ENCODE measurements at places on chromosomes 1 and 21. TPM values are rescaled to one million over a fixed set of nuclear protein-coding genes. Genes with fewer than 3 reads are reported as not detected.

Gene CZIB
- total RNA-seq: 70.6 TPM

Gene GJB4
- not detected for total RNA-seq

Gene ACTA1
- 0.58 TPM for total RNA-seq

Gene ELOVL1
- 25.7 TPM for total RNA-seq

Gene PEX10
- total RNA-seq: 27.1 TPM

Gene ARID4B
- total RNA-seq: 25.7 TPM

GRCh38 chr1:53833393-53833792, 4.7 kb downstream of the NDC1 start:
- DNase-seq: no peak

DNA sequence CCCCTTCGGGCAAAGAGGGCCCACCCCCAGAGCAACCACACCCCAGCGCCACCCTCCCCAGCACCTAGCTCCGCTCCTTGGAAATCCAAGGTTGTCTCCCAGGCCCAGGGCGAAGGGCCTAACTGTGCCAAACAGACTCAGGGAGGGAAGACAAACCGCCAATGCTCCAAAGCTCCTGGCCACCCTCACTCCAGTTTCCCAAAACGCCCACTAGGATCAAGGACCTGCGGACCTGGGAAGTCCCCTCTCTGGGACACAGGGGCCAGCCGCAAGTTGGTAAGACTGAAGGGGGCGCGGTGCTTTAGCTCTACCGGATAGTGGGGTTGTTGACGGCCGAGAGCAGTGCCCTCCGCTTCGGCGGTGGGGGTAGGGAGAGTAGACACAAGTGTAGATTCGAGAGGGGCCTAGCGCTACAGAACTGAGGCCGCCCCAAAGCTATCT, 581 bp downstream of the IRF6 start:
- DNase-seq: no peak

DNA sequence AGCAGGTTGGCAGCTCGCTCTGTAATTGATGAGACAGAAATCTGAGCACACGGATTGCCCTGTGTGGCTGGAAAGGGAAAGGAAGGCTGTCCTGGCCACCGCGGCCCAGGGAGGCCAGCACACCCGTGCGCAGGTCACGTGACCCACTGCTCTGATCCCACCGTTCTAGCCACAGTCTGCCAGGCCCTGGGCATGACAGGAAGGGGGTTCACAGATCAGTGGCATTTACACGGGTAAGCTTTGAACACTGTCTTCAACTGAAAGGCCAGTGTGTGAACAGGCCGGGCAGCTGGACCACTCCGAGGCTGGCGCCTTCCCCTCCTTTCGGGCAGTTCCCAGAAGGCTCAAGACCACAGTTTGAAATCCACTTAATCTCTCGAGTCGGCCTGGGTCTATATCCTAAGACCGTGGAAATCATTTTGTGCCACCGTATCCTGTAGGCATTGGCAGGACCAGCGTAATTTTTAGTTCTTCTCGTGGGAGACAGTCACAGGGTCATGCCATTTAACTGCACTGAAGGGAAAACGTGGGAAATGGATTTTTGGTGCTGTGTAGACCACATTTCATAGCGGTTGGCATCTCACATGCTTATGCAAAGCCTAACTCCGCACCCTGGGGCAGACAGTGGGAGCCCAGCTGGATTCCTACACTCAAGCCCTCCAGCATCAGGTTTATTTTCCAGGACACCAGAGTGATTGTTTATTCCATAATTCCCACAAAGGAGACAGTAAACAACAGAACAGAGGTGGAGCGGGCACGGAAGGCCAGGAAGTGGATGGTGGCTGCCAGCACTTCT, 3.1 kb upstream of the ADARB1 start:
- DNase-seq: no peak

- DNase-seq: no peak
These were observed 73.7 kb upstream of the ZC3H12A start for GRCh38 chr1:37400466-37401225.

DNA sequence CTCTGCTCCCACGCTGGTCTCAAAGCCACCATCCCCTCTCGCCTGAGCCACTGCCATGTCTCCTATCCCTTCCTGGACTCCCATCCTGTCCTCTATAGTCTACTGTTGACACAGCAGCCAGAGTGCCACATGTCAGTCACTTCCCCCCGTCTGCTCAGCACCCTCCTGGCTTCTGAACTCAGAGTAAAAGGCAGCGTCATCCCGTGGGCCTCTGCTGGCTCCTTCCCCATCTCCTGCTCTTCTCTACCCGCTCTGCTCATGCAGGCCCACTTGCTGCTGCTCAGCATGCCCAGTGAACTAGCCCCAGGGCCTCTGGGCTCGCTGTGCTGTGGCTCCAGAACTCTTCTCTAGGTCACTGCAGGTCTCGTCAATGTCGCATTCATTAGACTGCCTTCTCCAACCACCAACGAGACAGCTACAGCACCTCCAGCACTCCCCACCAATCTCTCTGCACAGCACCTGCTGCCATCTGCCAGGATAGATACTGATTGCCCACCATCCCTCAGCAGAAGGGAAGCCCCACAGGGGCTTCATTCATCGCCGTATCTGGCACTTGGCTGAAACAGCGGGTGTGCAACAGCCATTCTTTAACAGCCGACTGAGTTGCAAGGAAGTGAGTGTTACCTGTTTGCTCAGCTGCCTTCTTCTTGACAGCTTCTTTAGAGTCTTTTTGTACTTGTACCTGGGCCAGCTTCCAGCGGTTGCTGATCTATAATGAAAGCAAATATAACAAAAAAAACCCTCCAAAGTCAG, 11.8 kb upstream of the SRM start:
- DNase-seq: no peak

- DNase-seq: no peak
These were observed 38.0 kb downstream of the NAV1 start for GRCh38 chr1:201576914-201577313.

- no peak for DNase-seq
These were observed 136.0 kb upstream of the NGF start for GRCh38 chr1:115473986-115474565.

DNA sequence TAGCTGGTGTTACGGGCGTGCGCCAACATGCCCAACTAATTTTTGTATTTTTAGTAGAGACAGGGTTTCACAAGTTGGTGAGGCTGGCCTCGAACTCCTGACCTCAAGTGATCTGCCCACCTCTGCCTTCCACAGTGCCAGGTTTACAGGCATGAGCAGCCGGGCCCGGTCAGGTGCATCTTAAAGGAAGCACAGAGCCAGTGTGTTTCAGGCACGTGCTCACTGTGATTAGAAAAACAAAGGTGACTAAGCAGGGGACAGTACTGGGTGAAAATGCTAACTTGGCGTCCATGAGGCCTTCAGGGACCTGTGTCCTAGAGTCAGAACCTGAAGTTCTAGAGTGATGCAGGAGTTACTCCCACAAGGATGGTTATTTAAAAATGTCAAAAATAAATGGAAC, 60.0 kb upstream of the GJA8 start:
- DNase-seq: no peak

DNA sequence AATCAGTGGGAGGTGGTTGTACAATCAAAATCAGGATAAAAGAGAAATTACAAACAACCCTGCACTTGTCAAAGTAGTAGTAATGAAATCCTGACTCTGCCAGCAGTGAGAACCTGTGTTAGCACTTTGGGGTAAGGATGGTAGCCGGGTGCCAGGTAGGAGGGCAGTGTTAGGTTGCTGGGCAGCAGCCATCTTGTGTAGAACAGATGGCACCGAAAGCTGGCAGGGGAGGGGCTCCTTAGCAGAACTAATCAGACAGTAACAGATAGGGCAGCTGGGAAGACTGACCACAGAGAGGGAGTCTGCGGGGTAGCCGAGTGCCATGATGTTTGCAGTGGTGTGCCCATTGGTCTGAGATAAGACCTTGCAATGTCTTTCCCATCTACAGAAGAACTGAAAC, 137.3 kb downstream of the SDCCAG8 start:
- no peak for DNase-seq

GRCh38 chr1:39720094-39720999, 18.3 kb upstream of the PPIE start:
- DNase-seq: no peak

DNA sequence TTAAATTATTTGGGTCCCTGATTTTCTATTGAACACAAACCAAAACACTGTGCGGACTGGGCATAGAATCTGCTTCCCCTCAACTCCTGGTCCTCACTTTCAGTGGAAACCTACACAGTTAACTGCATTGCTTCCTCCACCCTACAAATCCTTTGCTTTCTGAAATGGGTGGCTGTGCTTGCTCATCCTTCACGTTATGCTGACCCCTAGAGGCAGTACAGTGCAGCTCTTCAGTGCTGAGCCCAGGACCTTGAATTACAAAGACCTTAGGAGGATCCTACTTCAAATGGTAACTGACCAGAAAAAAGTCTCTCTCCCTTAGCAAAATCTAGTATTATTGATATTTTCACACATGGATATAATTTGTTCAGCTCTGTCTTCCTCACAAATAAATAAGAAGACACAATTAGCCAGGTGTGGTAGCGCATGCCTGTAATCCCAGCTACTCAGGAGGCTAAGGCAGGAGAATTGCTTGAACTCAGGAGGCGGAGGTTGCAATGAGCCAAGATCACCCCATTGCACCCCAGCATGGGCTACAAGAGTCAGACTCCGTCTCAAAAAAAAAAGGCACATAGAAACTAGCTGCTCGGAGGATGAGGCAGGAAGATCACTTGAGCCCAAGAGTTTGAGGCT, 63.4 kb upstream of the L1TD1 start:
- DNase-seq: no peak

DNA sequence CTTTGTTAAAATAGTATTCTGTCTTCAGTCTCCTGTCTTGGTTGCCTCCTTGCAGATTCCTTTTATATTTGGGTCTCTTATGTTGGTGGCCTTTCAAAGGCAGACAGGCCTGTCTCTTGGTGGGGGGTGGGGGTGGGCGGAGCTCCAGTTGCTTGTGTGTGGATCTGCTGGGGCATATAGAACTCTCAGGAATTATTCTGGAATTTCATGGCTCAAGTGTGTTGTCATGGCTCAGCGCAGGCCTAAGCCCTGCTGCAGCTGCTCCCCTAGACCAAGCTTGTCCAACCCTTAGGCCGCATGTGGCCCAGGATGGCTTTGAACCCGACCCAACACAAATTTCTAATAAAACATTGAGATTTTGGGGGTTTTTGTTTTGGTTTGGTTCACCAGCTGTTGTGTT, 8.0 kb downstream of the C1orf35 start:
- DNase-seq: no peak

DNA sequence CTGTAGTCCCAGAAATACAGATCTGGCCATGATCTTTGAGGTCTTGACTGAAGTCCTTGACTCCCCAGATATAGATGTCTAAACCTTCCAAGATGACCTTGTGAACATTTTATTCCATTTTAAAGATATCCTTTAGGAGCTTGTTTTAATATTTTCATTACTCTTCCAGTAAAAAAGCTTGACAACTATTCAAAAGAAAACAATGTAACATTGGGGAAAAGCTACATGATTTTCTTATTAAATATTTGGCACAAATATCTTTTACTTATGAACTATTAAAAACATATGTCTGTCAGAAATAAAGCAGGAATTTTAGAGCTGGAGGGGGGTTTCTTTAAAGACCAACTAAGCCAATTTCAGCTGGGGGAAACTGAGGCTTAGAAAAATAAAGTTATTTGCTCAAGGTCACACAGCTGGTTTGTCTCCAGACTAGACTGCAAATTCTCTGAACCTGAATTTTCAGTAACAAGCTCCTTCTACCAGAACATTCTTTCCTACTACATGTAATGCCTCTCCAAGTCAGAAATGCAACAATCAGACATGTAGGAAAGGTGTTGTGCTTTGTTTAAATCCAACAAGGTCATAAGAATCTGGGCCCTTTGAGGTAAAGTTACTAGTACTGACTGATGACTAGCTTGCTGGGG, 67.0 kb upstream of the PTCH2 start:
- DNase-seq: no peak

DNA sequence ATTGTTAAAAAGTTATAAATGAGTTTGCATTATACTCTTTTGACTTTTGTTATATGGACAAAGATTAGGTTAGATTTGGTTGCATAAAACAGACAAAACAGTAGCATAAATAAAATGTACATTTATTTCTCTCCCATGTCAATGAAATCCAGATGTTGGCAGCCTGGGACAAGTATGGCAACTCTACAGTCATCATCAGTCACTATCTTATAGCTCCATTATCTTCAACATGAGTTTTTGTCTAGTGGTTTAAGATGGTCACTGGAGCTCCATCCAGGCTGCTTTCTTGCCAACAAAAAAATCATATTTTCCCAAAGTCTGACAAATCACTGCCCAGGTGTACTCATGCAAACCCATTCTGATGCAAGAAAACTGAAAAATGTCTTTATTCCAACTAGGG, 83.8 kb downstream of the CD58 start:
- DNase-seq: no peak

DNA sequence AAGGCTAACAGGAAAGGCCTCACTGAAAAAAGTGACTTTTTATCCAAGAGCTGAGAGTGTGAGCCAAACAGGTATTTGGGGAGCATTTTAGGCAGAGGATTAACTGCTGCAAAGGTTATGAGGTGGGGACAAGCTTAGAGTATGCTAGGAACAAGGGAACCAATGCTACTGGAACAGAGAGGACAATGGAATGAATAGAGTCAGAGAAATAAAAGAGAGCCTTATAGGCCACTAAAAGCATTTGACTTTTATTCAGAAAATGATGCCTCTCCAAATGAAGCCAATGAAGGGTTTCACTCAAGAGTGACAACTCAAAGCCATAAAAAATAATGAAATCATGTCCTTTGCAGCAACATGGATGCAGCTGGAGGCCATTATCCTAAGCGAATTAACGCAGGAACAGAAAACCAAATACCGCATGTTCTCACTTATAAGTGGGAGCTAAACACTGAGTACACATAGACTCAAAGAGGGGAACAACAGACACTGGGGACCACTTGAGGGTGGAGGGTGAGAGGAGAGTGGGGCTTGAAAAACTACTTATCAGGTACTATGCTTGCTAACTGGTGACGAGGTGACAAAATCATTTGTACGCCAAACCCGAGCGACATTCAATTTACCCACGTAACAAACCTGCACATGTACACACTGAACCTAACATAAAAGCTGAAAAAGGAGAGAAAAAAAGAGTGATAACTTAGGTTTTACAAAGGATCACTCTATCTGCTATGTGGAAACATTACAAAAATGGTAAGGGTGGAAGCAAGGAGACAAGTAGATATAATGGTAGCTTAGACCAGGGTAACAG, 11.1 kb downstream of the PTP4A2 start:
- no peak for DNase-seq

DNA sequence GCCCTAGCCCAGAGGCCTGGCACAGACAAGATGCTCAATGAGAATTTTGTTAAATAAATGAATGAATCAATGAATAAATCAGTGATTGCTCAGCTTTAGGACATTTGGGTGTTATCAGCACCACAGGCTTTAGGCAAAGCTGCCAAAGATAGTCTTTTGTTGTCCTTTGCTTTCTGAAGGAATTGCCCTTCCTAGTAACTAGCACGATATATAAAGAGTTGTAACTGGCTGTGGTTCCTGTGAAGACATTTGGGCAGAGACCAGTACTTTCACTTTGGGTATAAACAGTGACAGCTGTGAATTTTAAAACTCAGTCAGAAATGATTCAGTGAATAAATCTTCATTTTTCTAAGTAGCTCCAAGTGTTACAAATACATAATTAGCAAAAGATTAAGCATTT, 13.3 kb downstream of the RNU5D-1 start:
- DNase-seq: no peak

Data from esophagus muscularis mucosa (tissue), 4 donors.